ENCODE measurements at places on chromosomes 11 and 22.

DNA sequence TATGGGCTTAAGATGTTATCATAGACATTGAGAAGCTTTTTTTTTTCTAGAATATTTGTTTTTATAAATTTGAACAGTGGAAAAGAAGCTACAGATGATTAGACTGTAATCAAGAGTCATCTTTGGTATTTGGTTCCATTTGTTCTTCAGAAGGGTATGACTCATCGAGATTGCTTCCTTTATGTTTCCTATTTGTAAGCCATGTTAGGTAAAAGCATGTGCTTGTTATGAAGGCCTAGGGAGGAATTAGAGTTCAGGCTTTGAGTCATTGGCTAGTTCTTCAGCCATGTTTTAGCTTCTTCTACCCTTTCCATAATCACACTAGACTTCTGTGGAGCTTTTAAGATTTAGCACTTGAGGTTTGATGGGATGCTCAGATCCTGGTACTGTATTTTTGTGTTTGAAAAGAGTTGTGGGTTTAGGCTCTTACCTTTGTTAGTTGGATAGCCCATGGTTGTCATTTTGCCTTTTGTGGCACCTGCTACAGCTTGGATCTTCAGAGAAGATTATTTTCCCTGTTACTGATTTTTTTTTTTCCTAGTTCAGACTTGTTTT is 44.3 kb downstream of the POLD3 start:
- no peak for DNase-seq

DNA sequence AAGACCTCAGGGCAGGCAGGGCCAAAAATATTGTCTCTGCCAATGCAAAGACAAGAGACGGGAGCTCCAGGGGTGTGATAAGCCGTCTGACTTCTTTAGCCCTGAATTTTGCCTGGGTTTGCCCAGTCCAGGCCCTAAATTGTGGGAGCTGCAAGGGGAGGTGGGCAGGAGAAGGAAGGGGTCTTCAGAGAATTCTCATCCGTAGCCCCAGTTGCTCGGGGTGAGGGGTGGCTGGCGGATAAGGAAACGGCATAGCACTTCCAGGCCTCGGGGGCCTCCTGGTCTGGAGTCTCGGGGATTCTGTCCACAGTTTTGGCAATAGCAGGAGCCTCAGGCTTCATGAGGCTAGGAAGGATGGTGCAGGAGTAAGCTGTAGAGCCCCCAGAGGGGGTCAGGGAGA is 7.4 kb downstream of the CD5 start:
- DNase-seq = no peak

DNA sequence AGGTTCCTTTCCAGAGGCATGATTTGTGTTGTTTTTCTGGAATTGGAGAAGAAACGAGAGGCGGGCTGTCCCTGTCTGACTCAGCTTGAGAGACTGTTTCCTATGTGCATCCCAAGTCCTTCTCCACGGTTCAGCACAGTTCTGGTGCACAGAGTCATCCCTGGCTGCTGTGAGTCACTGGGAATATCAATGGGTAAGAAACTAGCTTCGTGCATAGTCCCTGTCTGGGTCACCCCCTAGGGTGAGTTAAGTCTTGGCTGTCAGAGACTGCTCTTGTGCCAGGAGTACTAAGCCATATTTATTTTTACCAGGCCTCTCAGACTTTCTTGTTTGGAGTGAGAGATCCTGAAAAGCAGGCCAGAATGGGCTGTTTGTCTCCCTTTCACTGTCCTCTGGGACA is 2.4 kb upstream of the LRP4 start:
- DNase-seq = no peak

DNA sequence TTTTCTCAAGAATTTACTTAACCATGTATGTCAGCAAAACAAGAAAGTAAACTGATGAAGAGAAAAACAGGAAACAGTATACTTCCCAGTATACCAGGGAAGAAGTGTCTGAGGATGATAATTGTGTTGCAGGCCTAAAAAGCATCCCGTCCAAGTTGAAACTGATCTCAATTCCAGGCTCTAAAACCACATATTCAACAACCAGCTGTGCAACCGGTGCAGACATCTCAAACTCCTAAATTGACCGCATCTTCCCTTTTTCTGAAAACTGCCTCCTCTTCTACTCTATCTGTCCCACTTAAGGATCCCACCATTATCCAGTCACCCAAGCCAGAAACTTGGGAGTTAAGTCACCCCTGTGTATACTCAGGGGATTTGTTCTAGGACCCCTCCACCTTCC is 47.2 kb downstream of the CCDC83 start:
- no peak for DNase-seq

- DNase-seq = no peak
These were observed 94.8 kb downstream of the TEAD1 start for GRCh38 chr11:12768726-12769673.

- DNase-seq = no peak
These were observed 15.4 kb upstream of the CPT1A start for GRCh38 chr11:68857037-68857586.

- DNase-seq = no peak
These were observed 19.7 kb downstream of the FLI1 start for GRCh38 chr11:128713595-128713994.

GRCh38 chr11:90558328-90558865 is 335.5 kb upstream of the CHORDC1 start:
- DNase-seq = no peak

- DNase-seq = no peak
These were observed 45.9 kb downstream of the SLC1A2 start for GRCh38 chr11:35373284-35373933.

DNA sequence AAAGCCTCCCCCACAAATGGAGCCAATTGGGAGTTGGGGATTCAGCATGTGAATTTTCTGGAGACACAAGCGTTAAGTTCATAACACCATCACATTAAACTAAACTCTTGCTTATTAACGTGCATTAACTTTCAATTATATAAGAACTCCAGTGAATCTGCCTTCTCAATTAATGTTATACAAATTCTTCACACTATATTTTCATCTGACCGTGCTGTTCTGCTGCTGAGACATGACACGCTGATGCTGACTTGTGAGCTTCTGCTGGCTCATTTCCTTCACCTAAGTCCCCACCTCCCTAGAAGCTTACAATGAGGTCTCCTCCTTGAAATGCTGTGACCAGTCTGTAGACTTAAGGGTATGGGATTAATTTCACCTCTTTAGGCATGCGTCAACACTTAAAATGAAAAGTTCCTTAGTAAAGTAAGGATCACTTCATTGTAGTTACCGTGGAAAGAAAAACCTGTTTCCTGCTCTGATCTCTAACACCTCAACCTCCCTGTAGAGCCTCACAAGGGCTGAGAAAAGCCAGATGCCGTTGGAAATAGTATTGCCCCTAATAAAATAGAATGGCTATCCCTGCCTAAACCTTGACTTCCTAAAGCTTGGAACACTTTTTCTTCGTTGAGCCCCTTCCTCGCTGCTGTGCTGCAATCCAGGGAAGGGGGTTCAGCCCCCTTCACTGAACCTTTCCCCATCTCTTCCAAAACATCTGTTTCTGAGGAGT is 2.2 kb downstream of the HBG2 start:
- no peak for DNase-seq

- DNase-seq = no peak
These were observed 50.3 kb upstream of the SLC25A18 start for GRCh38 chr22:17512960-17513359.

- no peak for DNase-seq
These were observed 137.7 kb upstream of the BLID start for GRCh38 chr11:122253589-122254231.

DNA sequence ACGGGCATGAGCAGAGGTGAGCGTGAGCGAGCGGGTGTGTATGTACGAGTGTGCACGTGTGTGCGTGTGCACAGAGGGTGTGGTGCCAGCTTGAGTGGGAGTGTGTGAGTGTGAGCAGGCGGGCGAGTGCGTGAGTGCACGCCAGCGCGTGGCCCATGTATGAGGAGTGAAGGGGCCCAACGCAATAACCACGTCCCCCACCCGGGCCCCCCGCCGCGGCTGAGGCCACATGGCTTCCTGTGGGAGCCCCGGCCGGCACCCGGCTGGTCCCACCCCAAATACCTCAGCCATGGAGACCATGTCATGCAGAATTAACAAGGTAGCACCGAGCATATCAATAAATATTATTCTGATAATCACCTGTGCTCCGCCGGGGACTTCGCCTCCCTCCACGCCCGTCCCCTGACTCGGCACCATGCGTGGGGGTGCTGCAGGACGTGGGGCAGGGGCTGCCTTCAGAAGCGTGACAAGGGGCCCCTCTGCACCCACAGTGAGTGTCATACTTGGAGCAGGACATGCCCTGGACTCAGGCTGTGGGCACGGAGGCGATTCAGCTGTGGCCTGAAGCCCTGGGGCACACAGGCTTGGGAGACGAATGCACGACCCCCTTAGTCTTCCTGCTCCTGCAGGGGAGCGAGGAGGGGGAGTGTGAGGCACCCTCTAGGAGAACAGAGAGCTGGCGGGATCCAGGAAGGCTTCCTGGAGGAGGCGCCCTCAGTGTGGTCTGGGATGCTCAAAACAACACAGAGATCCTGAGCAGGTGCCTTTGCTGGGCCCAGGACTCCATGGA is 5.6 kb upstream of the TRABD start:
- no peak for DNase-seq

DNA sequence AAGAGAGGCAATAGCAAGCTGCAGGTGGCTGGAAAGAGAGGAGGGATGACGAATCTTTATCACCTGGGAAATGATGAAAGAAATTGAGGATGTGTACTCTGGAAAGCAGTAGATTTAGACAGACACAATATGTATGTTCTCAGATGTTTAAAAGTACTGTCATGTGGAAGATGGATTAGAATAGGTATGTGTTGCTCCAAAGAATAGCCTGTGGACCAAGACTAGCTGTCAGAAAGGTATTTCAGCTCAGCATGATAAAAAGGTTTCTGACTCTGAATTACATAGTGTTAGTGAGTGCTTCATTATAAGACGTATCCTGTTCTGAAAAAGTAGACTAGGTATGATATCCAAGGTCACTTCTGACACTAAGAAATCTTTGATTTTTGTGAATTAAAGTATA is 322.4 kb downstream of the CNTN5 start:
- no peak for DNase-seq

GRCh38 chr11:10409207-10409661 is 45.8 kb upstream of the AMPD3 start:
- DNase-seq = no peak
